ENCODE measurements at places on chromosomes 11 and 22.

DNA sequence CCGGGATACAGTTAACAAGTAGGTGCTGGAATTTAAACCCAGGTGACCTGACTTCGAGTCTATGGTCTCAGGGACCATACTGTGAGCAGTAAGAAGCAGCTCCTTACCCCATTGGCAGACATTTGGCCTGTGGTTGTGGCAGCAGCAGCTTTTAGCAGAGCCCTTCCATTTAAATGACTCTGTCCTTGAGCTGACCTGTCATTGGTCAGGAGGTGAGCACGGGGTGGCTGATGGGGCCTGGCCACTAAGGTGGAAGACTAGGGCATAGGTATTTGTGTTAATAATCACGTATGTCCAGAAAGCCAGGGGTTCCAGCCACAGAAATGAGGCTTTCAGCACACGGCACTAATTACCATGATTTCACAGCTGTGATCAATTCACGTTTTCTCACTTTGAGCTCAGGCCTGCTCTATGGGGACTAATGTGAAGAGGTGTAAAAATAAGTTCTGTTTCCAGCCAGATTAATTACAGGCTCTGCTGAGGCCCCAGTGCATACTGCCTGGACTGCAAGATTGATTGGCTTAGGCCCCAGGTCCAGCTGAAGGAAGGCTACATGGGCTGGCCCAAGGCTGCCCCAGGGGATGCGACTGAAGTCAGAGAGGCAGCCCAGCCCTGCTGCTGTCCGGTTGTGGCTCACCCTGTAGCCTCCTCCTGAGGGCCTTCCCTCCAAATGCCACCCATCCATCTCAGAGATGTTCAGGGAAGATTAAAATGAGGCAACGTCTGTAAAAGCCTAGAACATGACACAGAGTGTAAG lies 76.0 kb downstream of the FDX1 start:
- H3K4me1 ChIP-seq = no peaks in the 10 kb centered on the region
- H3K27me3 ChIP-seq = no peaks in the 10 kb centered on the region
- no peaks in the 10 kb centered on the region for H3K36me3 ChIP-seq
- no peak overlapping the region for H3K4me3 ChIP-seq
- no peak overlapping the region for H3K27ac ChIP-seq

DNA sequence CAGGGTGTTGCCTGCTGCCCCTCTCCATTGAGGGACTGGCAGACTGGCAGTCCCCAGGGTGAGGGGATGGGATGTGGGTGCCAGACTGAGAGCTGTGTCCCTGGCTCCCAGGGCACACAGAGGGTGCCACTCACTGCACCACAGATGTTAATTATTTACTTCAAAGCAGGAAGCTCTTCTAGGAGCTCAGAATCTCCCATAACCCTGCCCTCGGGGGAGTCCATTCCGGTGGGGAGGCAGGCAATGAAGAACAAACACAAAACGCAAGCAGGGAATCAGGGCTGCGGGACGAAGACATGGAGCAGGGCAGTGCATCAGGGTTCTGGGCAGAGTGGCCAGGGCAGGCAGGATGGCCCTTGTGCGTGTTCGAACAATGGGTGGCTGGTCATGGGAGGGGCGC lies 24.4 kb upstream of the FLRT1 start:
- H3K4me1 ChIP-seq = peaks cover 19% of the 10 kb centered on the region
- H3K27me3 ChIP-seq = peaks cover 7% of the 10 kb centered on the region
- H3K4me3 ChIP-seq = no peak overlapping the region
- H3K36me3 ChIP-seq = no peaks in the 10 kb centered on the region
- no peak for DNase-seq

DNA sequence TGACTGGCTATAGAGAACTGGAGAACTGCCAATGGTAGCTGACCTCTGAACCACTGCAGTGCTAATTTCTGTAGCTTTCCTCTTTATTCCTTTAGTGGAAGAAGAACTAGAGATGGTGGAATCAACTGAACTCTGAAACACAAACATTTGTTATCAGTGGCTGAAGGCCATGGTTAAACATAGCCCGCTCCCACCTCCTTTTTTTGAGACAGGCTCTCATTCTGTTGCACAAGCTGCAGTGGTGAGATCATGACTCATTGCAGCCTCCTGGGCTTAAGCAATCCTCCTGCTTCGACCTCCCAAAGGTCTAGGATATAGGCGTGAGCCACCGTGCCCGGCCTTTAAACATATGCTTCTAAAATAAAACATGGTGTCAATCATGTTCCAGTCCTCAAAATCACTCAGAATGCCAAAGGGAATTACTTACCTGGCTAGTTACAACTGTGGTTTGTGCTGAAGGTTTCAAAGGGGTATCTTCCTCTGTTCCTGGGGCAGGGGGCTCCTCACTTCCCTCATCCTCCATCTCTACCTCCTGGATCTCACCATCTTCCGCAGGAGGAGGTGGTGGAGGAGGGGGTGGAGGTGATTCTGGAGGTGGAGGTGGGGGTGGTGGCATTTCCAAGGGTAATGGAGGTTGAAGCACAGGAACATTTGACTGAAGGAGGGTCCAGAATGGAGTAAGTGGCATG lies 9.0 kb upstream of the AGBL2 start:
- peaks cover 38% of the 10 kb centered on the region for H3K36me3 ChIP-seq
- peaks cover 1% of the 10 kb centered on the region for H3K27me3 ChIP-seq
- H3K4me1 ChIP-seq = no peaks in the 10 kb centered on the region
- no peak overlapping the region for H3K4me3 ChIP-seq

DNA sequence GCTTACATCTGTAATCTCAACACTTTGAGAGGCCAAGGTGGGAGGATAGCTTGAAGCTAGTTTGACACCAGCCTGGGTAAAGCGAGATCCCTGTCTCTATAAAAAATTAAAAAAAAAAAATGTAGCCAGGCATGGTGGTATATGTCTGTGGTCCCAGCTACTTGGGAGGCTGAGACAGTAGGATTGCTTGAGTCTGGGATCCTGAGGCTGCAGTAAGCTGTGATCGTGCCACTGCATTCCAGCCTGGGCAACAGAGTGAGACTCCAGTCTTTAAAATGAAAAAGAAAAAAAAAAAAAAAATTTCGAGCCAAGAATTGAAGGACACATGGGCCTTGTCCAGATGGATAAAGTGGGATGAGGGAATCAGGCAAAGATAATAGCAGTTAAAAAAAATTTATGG lies 62.5 kb downstream of the MTMR3 start:
- H3K4me1 ChIP-seq = peaks cover 62% of the 10 kb centered on the region
- DNase-seq = no peak
- H3K36me3 ChIP-seq = peaks cover 13% of the 10 kb centered on the region
- no peak overlapping the region for H3K4me3 ChIP-seq
- no peaks in the 10 kb centered on the region for H3K27me3 ChIP-seq

GRCh38 chr11:128105950-128106349 lies 481.4 kb downstream of the ETS1 start:
- H3K27me3 ChIP-seq = peaks cover 6% of the 10 kb centered on the region
- no peak for DNase-seq
- H3K4me3 ChIP-seq = no peak overlapping the region
- H3K4me1 ChIP-seq = no peaks in the 10 kb centered on the region
- 0 out of 2 replicates have a peak, but pooled peaks cover 2% of the 10 kb centered on the region for H3K36me3 ChIP-seq

DNA sequence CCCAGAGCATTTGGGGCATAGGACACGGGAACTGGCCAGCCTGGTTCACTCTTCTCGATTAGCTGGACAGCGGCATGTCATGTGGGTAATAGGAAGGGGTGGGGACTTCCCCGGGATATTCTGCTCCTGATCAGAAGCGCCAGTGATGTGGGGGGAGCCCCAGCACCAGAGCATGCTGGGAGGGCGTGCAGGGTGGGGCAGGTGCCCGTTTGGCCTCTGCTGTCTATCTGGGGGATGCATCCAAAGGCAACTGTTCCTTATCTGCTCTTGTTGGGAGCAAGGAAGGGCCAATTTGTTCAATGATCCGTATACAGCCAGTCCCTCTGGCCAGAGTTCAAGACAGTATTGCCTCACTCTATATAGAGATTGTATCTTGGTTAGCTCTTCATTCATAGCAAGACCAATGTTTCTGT lies 43.6 kb downstream of the PPARA start:
- H3K27me3 ChIP-seq = no peaks in the 10 kb centered on the region
- no peaks in the 10 kb centered on the region for H3K4me1 ChIP-seq
- peaks cover 20% of the 10 kb centered on the region for H3K36me3 ChIP-seq
- H3K4me3 ChIP-seq = no peak overlapping the region
- no peak for DNase-seq
- no peak overlapping the region for H3K27ac ChIP-seq

DNA sequence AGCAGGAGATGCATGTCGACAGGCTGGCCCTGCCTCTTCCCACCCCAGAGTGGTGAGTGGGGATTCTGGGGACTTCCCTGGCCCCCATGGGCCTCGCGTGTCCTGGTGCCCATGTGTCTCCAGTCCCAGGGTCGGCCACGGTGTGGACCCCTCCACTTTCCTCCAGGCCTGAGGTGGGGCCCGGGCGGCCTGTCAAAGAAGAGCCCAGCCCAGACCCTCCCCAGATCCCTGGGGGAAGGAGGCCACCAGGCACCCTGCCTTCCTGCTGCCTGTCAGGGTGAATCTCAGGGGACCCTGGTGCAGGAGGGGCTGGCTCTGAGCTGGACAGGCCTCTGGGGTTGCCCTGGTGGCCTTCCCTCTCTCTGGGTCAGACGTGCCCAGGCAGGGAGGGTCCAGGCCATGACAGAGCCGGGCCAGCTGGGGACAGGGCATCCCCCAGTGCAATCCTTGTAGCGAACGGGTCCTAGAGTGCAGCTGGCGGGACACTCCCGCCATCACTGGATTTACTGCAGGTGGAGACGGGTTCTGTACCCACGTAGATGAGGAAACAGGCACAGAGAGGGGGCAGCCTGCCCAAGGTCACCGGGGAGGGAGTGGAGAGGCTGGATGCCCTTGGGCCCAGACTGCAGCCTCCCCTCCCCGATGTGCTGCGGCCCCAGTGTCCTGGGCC lies 13.5 kb upstream of the MUC6 start:
- H3K4me3 ChIP-seq = no peak overlapping the region
- no peak overlapping the region for H3K27ac ChIP-seq
- H3K4me1 ChIP-seq = no peaks in the 10 kb centered on the region
- H3K27me3 ChIP-seq = peaks cover 15% of the 10 kb centered on the region
- H3K36me3 ChIP-seq = no peaks in the 10 kb centered on the region
- DNase-seq = no peak

DNA sequence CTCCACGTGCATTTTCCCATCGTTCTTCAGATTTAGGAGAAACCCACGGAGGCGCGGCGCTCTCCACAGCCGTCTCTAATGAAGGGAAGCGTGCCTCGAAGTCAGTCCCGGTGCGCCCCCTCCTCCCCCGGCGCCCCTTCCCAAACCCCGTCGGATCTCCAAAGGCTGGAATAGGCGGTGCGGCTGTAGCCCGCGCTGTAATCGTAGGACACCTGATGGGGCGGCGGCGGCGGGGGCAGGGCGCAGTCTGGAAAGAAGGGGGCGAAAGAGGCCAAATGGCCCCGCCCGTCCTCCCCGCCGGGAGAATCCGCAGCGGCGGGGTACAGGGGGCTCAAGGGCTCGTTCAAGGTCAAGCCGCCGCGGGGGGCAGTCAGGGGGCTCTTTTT lies 1.3 kb downstream of the FAM181B start:
- no peak overlapping the region for H3K4me3 ChIP-seq
- H3K4me1 ChIP-seq = no peaks in the 10 kb centered on the region
- H3K27me3 ChIP-seq = peaks cover 39% of the 10 kb centered on the region
- no peaks in the 10 kb centered on the region for H3K36me3 ChIP-seq

- no peak overlapping the region for H3K4me3 ChIP-seq
- peaks cover 15% of the 10 kb centered on the region for H3K4me1 ChIP-seq
- peak; percentile 64 for DNase-seq
- peak overlapping the region; percentile 56 for H3K27ac ChIP-seq
- peaks cover 9% of the 10 kb centered on the region for H3K36me3 ChIP-seq
Measured at GRCh38 chr11:44817207-44817949, 90.6 kb downstream of the TSPAN18 start.

- no peaks in the 10 kb centered on the region for H3K36me3 ChIP-seq
- H3K27ac ChIP-seq = no peak overlapping the region
- H3K27me3 ChIP-seq = no peaks in the 10 kb centered on the region
Measured at GRCh38 chr11:38543311-38543710, 1945.3 kb upstream of the RAG2 start.

DNA sequence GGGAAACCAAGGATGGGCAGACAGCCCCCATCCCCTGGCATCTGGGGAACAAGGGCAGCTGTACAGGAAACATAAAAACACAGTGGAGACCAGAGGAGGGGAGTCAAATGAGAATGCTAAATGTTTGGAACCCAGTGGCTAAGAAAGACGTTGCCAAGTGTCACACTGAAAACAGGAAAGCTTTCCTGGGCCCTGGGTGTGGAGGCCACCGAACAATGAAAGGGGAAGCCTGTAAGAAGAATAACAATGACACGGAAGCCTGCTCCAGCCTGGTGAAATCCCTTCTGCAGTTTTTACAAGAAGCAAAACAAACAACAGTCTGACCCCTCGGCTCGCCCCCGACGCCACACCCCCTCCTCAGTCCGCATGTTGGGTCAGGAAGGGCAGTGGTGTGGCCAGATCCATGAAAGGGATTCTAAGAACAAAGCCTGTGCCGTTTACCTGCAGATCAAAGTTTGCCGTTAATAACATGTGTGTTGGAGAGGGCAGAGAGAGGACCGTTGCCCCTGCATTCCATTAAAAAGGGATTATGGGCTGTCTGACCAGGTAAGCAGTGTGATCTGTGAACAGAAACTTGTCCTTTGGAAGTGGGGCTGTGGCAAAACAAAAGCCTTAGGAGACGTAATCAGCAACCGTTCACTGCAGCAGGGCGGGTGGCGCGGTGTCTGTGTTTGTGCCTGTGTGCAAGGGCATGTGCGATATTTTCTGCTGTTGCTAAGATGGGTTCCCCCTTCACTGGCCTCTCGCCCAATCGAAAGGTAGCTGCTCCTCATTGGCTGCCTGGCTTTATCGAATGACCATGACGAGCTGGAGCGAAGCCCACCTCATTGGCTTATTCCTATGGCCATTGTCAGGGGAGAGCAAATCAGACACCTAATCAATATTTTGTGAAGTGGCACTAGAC lies 113.7 kb upstream of the BLID start:
- H3K27ac ChIP-seq = no peak overlapping the region
- peaks cover 4% of the 10 kb centered on the region for H3K27me3 ChIP-seq
- no peak overlapping the region for H3K4me3 ChIP-seq
- DNase-seq = no peak
- H3K4me1 ChIP-seq = peaks cover 34% of the 10 kb centered on the region
- no peaks in the 10 kb centered on the region for H3K36me3 ChIP-seq

GRCh38 chr11:125001079-125001778 lies 47.2 kb downstream of the CCDC15 start:
- no peaks in the 10 kb centered on the region for H3K4me1 ChIP-seq
- H3K36me3 ChIP-seq = peaks cover 15% of the 10 kb centered on the region
- no peak overlapping the region for H3K27ac ChIP-seq
- no peak for DNase-seq

Measured in HFFc6 (cell line).